ENCODE measurements at places on chromosomes 2 and 18.

- no peak for DNase-seq
Observed at GRCh38 chr2:7676714-7677113, 759.5 kb downstream of the RNF144A start.

GRCh38 chr2:102773149-102773705 is 11.4 kb downstream of the TMEM182 start:
- DNase-seq = no peak

GRCh38 chr18:58323866-58324762 is 280.1 kb downstream of the NEDD4L start:
- DNase-seq = no peak

DNA sequence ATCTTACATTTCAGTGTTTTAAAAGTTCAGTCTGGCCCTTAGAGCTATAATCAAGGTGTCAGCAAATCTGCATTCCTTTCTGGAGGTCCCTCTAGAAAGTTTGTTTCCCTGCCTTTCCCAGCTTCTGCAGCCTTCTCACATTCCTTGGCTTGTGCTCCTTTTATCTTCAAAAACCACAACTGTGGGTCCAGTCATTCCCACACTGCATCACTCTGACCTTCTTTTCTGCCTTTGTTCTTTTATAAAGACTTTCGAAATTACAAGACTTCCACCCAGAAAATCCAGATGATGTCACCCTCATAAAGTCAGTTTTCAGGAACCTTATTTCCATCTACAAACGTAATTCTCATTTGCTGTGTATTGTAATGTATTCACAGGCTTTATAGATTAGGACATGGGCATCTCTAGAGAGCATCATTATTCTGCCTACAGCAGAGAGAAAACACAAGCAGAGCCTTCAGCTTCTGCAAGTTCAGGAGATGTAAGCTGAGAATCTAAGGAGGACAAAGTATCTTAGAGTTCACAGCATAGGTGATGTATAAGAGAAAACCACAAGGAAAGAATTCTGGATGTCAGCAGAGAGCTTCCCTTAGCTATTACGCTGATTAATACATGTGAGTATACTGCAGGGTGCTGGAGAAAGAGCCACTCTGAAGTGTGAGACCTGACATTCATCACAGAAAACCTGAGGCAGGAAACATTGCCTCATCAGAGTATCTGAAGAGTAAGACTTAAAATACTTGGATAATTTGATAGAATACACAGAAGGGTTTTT is 1100.2 kb downstream of the CBLN2 start:
- DNase-seq = no peak

GRCh38 chr18:44938720-44939665 is 258.3 kb downstream of the SETBP1 start:
- DNase-seq = no peak

DNA sequence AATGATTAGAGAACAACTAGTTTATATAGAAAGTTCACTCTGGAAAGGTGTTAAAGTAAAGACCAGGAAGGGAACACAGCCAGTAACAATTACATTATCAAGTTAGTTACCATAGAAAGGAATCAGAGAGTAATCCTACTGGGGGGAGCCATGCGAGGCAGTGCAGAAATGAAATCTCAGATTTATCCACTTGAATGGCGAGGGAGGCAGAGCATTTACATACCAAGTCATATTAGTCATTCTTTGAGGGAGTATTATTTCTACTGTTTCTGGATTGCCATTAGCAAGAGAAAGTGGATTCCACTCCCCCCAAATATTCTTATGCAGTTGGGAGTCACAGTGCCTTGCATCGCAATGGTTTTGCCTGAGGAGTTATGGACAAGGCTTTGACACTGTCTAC is 472.7 kb upstream of the TRIB2 start:
- no peak for DNase-seq

DNA sequence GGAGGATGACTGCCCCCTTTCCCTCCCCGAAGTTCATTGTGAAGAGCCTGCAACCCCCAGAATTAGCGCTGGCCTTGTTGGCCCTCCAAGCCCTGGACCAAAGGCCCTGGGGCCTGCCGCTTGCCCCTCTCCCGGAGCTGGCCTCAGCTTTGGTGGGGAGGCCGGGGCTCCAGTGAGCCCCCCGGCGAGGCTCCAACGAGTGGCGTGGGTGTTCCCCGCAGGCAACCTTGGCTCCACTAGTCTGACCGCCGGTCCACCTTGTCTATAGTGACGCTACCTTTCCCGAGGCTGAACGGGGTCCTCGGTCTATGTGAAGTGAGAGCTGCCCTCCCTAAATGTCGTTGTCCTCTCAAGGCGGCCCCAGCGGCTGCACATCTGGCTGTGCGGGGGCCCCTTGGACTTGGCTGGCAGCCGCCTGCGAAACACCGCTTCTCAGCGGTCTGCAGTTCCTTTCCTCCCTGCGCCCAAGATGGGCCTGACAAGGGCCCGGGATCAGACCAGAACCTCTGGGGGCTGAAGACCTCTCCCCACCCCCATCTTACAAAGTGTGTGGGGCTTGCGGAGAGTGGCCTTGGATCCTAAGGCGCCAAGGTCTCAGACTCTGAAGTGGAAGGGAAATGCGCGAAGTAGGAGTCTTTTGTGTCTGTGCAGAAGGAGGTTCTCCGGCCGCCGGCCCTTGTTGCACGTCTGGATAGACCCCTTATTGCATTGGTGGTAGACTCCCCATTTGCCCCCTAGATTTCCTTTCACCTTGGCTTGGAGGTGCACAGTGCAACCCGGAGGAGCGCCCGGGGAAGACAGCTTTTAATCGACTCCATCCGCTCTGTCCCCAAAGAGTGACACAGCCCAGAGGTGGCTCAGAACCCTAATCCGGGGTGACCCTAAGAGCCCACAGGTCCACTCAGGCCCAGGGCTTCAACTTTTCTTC is 3.9 kb upstream of the HOXD10 start:
- no peak for DNase-seq

DNA sequence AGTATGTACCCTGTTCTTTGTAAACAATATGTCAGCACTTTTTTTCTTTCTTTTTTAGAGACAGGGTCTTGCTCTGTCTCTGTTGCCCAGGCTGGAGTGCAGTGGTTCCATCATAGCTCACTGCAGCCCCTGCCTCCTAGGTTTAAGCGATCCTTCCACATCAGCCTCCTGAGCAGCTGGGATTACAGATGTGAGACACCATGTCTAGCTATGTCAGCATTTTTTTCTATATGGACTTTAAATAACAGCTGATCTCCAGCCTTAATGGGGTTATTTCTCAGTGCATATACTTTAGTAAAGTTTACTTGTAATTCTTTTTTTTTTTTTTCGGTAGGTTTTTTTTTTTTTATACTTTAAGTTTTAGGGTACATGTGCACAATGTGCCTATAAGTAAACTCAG is 26.6 kb downstream of the ABCG5 start:
- DNase-seq = no peak

DNA sequence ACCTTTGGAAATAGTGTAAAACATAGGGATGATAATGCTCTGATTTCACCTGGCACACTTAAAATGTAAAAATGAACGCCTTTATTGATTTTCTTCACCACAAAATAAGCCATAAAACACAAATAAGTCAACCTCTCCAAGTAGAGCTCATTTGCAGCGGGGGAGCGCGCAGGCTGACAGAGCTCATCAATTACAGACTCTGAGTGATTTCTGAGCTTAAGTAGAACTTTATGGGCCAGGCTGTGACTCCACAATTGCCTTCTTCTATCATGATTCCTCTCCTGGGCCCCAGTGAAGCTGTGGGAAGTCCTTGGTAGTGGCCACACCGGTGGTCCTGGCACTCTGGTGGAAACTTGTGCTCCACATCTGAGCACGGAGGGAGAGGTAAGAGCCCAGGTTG is 789.0 kb upstream of the RAB6C start:
- no peak for DNase-seq

- DNase-seq = no peak
Observed at GRCh38 chr2:54958717-54959371, 91.4 kb downstream of the RTN4 start.

DNA sequence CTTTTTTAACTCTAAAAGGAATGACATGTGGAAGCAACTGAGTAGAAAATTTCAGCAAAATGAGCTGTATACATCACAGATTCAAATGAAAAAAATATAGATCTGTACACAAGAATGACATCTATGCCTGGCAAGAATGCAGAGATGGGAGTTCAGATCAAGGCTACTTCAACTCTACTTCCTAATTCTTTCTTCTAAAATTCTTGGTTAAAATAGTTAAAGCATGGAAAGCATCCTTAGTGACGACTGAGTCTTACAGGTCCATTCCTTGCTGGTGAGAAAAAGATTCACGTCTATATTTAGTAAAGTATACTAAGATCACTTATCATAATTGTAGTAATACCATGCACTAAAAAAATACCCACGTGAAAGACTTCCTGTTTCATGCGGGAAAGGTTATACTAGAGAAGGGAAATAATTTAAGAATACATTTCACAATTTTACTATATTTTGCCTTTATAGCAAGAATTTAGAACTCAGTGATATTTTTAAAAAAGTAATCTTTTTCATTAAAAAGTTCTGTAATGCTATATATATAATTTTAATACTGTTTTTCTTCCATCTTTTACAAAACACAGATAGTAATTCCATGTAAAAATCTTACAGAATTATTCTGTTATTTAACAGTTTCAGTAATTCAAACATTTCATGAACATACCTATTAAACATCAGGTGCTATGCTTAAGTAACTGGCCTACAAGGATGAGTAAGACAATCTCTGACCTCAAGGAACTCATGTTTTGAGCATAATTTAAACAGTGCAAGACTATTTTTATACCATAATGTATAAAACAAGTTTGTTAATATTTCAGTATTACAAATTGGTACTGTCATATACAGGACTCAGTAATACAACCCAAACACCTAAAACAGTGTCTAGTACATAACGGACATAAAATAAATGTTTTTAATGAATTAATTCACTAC is 159.6 kb downstream of the BAZ2B start:
- no peak for DNase-seq

Data from HuH-7 (cell line).